ENCODE measurements at places on chromosomes 13 and 19. TPM values are rescaled to one million over a fixed set of nuclear protein-coding genes. Genes with fewer than 3 reads are reported as not detected.

- DNase-seq: no peak
These were observed 3.1 kb downstream of the A1BG start for GRCh38 chr19:58350001-58350861.

- no peak for DNase-seq
These were observed 614.6 kb upstream of the SPRY2 start for GRCh38 chr13:80955501-80955900.

Gene LILRA5
- total RNA-seq: 3.7 TPM

Gene AMER2
- total RNA-seq: 0.95 TPM

DNA sequence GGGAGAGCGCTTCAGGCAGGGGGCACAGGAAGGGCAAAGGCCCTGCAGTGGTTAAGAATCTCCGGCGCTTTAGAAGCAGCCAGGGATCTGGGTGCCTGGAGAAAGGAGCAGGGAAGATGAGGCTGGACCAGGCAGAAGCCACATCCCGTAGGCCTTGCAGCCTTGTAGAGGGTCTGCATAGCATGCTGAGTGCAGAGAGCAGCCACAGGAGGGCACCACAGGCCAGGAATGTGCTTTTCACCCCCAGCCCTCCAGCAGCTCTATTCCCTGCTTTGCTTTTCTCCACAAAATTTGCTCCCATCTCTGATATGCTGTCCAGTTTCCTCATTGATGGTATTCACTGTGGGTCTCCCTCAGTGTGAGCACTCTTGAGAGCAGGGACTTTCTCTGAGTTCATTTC is 5.7 kb downstream of the WDR62 start:
- no peak for DNase-seq

Gene PRKCG
- total RNA-seq: not detected

GRCh38 chr13:112003941-112004340 is 63.0 kb upstream of the SOX1 start:
- DNase-seq: no peak

Measured in omental fat pad (tissue), 4 donors.